ENCODE measurements at places on chromosomes 1 and 21.

GRCh38 chr1:87778896-87779295 lies 450.2 kb downstream of the LMO4 start:
- DNase-seq, result peak; percentile 72

GRCh38 chr1:41512701-41513382 lies 28.4 kb upstream of the EDN2 start:
- DNase-seq, result no peak

GRCh38 chr1:50417507-50417906 lies 5.7 kb downstream of the DMRTA2 start:
- no peak for DNase-seq

DNA sequence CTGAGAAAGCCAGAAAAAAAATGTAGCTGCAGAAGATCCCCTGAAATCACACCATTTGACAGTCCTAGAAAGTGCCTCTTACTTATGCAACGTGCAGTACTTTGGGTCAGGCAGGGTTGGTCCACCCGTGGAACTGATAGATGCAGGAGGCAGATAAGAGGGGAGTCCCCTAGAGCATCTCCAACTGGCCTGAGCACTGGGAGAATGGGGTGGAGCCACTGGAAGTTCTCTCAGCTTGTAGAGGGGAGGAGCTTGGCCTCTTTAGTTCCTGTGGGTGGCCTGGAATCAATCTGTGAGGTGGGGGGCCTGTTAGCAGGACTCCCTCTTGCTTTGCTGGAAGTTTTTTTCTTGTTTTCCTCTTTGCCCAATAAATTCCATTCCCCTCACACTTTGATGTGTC lies 335.7 kb upstream of the NCAM2 start:
- DNase-seq, result peak; percentile 21

DNA sequence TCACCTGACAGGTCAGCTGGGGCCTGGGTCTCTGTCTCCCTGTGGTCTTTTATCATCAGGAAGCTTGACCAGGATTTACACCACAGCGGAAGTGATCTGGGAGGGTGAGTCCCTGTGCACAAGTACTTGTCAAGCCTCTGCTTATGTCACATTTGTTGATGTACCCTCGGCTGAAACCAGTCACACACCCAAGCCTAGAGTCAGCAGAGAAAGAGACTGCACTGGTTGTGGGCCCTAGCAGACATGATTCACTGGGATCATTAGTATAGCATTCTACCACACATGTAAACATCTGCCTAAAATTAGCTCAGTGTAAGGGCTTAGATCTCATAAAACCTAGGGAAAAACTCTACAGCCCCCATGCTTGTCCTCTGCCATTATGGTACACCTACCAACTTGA lies 79.3 kb upstream of the LAMC2 start:
- no peak for DNase-seq

DNA sequence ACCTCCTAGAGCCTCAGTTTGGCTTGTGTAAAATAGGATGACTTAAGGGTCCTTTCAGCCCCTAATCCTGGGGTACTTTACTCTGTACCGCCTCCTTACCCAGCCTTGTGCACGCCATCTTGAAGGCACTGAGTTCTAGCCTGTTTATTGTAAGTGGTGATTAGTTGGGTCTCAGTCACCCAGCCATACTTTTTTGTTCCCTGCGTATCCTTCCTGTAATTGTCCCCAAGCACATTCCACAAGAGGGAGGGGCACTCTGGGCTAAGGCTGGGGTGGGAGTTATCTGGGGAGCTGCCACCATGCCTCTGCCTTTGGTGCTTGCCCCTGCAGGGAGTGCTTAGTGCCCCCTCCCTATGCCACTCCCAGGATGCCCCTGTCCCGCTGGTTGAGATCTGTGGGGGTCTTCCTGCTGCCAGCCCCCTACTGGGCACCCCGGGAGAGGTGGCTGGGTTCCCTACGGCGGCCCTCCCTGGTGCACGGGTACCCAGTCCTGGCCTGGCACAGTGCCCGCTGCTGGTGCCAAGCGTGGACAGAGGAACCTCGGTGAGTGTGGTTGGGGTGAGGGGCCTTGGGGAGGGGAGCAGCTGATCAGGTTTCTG lies 856 bp downstream of the FDPS start:
- DNase-seq, result no peak

DNA sequence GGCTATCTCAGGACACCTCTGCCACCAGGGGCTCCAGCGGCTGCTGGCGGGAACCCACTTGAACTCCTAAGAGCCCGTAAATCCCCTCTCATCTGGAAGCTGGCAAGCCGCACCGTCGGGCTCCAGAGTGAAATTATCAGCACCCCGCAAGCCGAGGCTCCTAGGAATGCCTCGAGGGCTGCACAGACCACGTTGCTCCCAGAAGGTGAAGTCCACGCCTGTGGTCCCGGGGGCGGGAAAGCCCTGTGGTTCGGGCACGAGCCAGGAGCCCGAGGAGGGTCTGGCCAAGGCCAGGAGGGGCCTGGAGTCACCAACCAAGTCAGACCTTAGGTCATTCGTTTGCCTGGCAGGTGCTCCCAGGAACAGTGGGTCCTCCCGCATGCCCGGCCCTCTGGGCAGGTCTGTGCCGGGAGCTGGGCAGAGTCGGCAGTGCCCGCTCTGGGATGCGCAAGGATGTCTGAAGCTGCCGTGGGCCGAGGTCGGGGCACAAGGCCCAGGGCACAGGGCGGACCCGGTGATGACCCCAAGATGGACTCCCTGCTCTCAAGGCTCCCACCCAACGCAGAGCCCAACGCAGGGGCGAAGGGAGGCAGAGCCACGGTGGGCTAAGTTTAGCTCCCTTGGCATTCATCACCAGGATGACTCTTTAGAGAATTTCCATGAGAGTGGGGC lies 8.9 kb downstream of the ACTRT2 start:
- no peak for DNase-seq

- DNase-seq, result peak; percentile 17
These were observed at the start of gene GIPC2 for GRCh38 chr1:78045926-78046778. GIPC2 (plus strand) TSS chr1:78045966; CDS start chr1:78046095, 129 bp downstream.

- DNase-seq, result no peak
These were observed 3.1 kb downstream of the FLG2 start for GRCh38 chr1:152356736-152357135.

DNA sequence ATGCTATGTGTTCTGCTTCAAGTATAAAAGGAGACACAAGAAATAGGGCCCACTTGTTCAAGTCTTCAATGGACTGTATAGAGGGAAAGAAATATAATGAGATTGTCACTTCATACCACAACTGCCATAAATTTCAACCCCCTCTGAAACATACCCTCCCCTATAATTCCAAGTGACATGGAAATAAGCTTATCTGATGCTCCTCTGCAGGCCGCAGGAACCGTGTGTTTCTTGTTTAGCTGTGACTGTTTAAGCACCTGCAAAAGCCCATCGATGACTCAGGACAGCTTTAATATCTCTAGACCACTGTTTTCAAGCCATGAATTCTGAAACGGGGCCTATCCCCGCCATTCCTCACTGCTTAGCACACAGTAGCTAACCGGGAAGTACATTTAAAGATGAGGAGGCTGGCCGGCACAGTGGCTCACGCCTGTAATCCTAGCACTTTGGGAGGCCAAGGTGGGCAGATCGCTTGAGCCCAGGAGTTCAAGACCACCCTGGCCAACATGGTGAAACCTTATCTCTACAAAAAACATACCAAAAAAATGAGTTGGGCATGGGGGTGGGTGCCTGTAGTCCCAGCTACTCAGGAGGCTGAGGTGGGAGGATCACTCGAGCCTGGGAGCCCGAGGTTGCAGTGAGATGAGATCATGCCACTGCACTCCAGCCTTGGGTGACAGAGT lies 4.2 kb downstream of the HLCS start:
- DNase-seq, result no peak

DNA sequence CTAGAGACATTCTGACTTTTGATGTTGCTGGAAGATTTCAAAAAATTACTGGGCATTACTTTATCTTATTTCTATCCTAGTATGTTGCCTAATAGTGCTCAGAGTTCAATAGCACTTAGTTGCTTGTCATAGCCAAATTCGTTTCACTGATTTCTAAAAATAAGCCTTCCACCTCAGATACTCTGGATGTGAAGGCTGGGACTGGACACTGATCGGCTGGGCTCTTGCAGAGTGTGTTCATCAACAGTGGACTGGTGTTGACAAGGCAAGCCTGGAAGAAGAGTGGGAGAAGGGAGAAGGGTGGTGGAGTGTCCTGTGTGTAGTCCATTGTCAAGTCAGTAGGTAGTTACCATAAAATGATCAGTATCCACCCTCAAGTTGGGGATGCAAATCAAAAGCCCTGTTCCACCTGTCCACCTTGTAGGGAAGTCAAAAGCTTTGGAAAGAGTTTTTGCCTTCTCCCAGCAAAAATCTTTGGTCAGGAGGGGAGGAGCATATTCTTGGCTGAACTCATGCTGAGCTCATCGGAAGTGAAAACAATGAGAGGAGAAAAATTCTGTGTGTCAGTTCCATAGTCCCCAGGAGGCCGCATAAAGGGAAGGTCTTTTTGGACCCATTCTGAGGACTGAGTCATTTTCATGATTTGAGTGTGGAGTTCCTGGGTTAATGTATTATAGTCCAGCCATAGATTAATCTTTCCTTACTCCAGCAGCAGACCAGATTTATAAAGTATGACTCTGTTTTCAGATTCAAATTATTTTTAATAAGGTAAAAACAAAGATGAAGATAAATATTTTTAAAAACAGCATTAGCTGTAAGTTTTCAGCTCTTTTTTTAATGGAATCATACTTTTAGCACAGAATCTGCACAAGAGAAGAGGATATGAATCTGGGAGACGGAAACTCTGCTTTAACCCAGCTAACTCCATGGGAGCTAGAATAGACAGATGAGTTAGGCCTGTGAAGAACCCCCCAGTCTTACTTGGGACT lies 99.5 kb upstream of the BMP8A start:
- DNase-seq, result peak; percentile 88

DNA sequence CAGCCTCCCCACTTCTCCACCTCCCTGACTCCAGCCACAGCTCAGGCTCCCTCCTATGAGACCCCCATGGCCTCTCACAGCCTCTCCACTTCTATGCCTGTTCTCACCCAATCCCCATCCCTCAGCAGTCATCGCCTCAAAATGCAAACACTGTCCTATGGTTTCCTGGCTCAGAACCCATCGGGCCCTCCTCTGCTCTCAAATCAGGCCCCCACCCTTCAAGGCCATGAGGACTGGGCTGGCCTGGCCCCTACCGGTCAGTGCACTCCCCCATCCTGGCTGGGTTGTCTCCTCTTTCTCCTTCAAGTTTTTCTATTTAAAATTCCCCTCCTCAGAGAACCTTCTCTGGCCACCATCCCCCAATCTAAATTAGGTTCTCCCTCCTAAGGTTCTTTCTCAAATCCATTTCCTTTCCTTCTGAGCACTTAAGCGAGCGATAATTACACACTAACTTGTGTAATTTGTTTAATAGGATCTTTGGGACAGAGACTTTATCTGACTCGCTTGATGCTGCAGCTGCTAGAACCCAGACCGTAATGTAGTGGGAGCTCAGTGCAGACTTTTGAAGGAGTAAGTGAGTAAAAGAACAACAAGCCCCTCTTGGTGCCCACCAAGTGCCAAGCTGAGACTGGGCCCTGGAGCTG lies 347.2 kb downstream of the MATN1 start:
- DNase-seq, result no peak

- no peak for DNase-seq
These were observed 259.4 kb upstream of the BRINP3 start for GRCh38 chr1:190736971-190737590.

- DNase-seq, result no peak
These were observed 350.0 kb downstream of the PRDM2 start for GRCh38 chr1:14049965-14050364.

- no peak for DNase-seq
These were observed 118.5 kb downstream of the EIF4G3 start for GRCh38 chr1:21058035-21058793.

DNA sequence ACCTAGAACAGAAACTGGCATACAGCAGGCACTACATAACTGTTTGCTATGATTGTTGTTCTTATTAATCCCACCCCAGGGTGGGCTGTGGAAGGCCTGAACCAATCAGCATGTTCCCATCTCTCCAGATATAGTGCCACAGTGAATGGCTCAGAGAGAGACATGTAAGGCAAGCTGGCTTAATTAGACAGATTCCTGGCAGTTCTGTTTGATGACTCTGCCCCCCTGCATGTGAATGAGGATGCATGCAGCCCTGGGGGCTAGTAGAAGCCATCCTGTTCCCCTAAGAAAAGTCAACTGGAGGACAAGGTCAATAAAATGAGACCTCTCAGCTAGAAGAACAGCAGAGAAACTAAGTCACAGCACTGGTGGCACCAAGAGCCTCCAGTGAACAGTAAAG lies 130.3 kb downstream of the GLIS1 start:
- DNase-seq, result no peak

DNA sequence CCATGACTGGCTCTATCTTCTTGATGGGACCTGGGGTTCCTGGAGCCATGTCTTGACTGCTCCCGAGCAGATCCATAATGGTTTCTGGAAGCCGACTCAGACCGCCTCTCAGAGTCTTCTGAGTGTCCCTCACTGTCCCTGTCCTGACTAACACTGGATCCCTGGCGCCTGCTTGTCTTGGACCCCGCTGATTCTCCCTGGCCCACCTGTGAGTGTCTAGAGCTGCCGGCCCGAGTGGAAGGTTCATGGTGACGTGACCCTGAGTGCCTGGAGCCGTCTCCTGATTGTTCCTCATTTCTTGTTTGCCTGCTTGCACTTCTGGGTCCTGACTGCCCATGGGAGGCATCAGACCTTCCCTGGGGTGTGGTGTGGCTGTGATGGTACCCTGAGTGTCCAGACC lies 15.1 kb downstream of the FLG start:
- DNase-seq, result no peak

DNA sequence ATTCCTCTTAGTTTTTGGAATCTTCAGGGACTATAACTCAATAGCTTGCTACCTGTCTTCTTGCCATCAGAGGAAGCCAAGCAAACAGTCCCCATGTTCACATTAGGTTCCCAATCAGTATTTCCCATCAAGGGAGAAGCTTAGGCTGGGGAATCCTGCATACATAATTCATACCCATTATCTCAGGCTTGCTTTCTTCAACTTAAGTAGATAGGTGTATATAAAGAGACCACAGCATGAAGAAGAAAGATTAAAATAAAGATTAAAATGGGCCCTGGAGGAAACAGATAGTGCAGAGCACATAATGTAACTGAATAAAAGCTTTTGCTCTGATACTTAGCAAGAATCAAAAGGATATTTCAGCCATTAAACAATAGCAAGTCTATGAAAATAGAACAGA lies 29.0 kb upstream of the KCNK1 start:
- DNase-seq, result no peak

- DNase-seq, result no peak
These were observed 1.2 kb downstream of the C2CD4D start for GRCh38 chr1:151838222-151839081.

DNA sequence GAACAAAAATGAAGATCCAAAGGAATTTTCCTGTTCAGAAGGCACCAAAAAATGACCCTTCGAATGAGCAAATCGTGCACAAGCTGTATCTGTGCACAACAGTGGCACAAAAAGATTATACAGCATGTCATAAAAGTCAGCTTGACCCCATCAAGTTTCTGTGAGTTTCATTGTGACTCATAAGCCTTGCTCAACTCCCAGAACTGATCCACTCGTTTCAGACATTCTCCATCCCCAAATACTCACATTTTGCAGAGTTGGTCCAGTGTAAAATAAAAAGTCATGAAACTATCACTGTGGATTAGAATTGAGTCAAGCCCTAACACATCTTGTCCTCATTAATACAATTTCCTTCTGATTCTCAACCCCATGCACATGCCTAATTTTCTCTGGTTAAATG lies 174.7 kb upstream of the PKN2 start:
- peak; percentile 80 for DNase-seq

- DNase-seq, result no peak
These were observed 11.3 kb upstream of the PTPRC start for GRCh38 chr1:198627436-198628066.

All from fibroblast of skin of abdomen (primary cell).